ENCODE measurements at places on chromosomes 6 and 20.

GRCh38 chr6:64803470-64804166 is 903.4 kb downstream of the EYS start:
- no peak for DNase-seq

GRCh38 chr20:50562262-50562701 is 52.1 kb downstream of the PTPN1 start:
- DNase-seq, result no peak

- DNase-seq, result no peak
Measured at GRCh38 chr20:36989797-36990196, 38.3 kb upstream of the SAMHD1 start.

DNA sequence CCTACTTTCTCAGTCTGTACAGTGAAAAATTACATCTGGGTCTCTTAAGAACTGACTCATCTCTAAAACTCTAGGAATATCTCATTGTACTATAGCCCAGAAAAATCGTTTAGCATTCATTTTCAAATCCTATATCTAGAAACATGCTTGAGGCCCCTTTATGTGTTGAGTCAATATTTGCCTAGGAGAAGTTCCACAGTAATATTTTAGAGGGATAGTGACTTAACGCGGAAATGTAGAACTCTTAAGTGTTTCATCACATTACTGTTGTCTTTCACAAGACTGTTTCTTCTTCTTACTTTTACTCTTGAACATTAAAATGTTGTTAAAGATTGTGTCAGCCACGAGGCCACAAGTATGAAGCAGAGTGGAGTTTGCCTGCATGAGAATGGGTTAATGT is 23.0 kb upstream of the MYLIP start:
- DNase-seq, result no peak

DNA sequence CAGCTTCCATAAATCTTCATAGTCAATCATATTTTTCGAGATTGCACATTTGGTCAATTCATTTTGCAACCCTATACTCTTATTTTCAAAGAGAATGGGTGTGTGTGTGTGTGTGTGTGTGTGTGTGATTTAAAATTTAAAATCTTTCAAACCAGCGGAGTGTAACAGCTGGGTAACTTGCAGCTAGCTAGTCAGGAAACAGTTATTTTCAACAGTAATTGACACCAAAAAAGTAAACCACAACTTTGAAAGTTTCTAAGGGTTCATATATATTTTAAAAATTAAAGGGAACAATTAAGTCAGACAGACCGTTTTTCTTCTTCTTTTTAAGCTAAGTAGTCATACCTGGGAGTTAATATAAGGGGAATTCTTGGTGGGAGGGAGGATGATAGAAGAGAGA is 57.0 kb downstream of the PRR18 start:
- no peak for DNase-seq

- DNase-seq, result no peak
Measured at GRCh38 chr6:82711105-82711827, 347.6 kb downstream of the TPBG start.

DNA sequence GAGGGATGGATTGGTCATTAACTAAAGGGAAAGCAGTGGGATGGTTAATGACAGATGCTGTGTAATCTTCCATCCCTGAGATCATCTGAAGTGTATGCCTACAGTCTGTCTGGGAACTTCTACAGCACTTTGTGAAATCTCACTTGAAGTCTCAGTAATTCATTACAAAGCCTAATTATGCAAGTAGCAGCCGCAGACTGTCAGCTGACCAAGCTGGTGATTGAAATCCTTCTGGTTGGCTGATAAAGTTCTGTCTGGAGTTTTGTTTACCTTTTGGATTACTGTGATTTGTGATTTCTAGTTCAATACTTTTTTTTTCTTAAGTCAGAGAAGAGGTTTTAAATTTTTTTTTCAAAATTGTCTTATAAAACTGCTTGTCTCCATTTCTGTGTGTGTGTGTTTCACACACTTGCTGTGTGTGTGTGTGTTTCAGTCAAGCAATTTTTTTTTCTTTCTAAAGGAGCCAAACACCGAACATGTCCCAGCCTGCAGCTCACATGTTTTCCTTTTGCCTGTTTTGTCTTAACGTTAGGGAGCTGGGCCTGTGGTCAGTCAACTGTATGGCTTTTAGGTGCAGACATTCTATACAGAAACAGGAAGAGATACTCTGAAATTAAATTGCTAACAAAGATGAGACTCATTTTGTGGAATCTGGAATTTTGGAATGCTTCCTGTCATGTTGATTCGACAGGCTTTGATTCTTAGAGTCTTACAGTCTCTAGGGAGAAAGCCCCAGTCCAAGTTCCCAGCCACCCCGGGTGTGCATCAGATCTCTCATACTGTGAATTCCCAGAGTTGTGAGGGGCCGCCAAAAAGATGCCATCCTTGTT is 28.5 kb upstream of the ADGRF4 start:
- DNase-seq, result no peak

- no peak for DNase-seq
Measured at GRCh38 chr6:133047065-133047665, 194.0 kb upstream of the EYA4 start.

DNA sequence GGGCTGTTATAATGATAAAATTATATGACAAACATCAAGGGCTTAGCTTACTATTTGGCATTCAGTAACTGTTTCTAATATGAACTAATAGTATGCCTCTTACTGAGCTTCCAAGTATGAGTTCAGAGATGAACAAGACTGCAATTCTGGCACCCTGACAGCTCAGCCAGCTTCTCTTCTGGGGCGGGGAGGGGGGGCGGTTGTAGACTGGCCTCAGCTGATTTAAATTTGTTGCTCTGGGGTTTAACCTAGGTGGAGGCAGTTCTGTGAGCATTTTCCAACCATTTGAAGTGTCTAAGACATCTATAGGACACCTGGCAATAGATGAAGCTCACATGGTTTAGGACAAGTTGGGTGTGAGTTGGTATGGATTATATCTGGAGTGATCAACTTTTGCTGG is 401.9 kb downstream of the QKI start:
- DNase-seq, result no peak

DNA sequence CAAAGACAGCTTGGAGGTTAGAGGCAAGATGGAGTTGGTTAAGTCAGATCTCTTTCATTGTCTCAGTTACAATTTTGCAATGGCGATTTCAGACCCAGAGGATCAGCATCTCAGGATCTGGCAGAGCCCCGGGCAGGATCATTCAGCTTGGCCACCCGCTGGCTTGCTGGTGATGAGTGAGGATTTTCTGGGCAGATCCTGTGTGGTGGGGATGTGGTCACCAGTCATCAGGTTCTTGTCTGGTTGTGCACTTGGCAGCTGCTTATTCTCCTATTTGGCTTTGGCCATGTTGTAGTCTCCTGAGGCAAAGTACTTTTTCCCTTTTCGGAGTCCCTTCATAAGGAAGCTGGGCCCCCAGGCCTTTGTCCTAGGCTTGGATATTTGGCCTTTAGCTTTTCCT is 953.9 kb downstream of the KIF16B start:
- DNase-seq, result no peak

DNA sequence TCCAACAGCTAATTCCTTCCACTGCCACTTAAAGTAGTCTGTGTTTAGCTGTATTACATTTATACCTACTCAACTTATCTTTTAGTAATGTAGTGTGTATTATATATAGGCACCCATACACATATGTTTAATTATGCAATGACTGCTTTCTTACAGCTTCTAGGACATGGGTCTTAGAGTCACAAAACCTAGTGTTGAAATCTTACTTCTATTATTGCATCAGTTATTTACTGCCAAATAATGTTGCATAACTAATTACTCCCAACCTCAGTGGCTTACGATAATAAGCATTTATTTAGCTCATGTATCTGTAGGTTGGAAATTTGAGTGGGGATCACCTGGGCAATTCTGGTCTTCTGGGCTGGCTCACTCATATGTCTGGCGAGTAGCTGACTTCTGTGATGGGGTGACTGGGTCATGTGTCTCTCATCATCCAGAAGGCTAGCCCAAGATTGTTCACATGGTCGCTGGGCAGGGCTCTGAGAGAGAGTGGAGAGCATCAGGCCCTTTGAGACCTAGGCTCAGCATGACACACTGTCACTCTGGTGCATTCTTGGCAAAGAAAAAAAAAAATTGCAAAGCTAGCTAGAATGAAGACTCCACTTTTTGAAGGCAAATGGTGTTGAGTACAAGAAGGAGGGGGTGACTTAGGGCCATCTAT is 187.0 kb downstream of the PLCB1 start:
- no peak for DNase-seq

DNA sequence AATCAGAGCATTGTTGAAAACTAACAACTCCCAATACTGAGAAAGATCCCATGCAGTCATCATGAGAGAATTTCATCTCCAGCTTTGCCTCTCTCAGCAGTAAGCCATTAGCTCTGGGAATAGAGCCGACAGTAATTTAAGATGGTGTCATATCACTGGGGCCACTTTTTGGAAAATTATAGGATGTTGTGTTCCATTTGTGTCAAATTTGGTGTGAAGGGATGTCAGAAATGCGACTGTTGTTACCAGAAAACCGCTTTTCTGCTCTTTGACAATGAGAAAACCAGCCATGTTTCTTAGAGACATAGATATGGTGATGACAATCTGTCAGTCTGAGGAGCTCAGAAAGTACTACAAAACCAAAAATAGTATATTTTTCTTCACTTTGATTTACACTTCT is 106.3 kb upstream of the KHDRBS2 start:
- DNase-seq, result no peak

All from stimulated activated CD8-positive, alpha-beta memory T cell treated with anti-CD3 and anti-CD28 coated beads, Interleukin-4, amount 100 ng/mL, for 48 hours (primary cell).